Right hindlimb (tissue), 1 donor: ENCODE measurements at places on chromosomes 16 and 17.

- DNase-seq = no peak
Measured at GRCh38 chr17:2952174-2952845, 111.1 kb downstream of the OR1D5 start.

- no peak for DNase-seq
Measured at GRCh38 chr16:80085606-80086005, 455.2 kb upstream of the DYNLRB2 start.

- no peak for DNase-seq
Measured at GRCh38 chr17:3813171-3813570, 12.2 kb upstream of the ITGAE start.

DNA sequence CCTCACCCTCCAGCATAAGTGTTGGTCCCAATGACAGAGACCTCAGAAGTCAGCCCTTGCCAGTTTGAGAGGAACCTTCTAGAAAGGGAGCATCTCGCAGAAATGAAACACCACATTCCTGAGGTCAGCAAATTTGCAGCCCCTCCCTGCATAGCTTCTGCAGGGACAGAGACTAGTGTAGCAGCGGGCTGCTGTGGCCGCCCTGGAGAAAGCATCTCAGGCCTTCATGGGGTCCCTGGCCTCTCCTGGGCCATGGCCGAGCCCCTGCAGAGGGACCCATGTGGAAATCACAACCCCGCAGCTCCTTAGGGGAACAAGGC lies 11.4 kb downstream of the HS3ST6 start:
- DNase-seq = no peak

DNA sequence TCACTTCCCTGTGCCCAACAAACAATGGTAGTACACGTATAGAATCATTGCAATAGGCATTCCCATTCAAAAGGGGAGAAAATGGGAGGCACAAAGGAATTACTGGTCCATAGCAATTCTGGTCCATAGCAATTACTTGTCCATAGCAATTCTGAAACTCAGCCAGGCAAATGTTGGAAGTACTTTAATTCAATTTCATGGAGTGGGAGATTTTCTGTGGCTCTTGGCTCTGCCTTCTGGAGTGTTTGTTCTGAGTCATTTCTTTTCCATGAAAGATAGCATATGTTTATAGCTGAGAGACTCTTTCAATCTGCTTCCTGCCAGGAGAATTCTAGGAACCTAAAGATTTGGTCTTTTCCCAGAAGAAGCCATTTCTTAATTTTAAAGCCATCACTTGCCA lies 182.8 kb upstream of the ELAC2 start:
- no peak for DNase-seq

DNA sequence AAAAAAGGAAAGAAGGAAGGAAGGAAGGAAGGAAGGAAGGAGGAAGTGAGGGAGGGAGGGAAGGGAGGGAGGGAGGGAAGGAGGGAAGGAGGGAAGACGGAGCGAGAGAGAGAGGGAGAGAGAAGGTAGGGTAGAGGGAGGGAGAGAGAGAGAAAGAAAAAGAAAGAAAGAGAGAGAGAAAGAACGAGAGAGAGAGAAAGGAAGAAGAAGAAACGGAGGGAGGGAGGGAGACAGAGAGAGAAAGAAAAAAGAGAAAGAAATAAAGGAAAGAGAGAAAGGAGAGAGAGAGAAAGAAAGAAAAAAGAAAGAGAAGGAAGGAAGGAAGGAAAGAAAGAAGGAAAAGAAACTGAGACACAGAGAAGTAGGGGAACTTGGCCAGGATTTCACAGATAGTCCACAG lies 8.4 kb upstream of the SLC6A2 start:
- DNase-seq = no peak
